ENCODE measurements at places on chromosomes 16 and 17.
A peak's percentile ranks its signal among the peaks of the same experiment; 100 is the strongest.

DNA sequence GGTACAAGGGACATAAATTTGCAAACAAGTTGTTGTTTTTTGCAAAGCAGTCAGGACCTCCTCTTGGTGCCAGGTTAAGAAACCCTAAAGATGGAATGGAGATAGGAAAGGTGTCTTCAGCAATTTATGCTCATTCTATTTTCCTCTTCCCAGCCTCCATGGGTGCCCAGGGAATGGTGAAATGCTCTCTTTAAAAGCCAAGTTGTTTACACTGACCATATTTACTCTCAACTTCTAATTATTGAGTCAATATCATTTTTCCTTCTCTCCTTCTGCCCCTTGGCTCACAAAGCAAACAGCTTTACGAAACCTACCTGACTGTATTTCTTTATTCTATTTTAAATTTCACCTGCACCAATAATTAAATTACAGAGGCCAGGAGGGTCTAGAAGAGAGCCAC, 138.5 kb upstream of the IRX3 start:
- DNase-seq, result no peak

DNA sequence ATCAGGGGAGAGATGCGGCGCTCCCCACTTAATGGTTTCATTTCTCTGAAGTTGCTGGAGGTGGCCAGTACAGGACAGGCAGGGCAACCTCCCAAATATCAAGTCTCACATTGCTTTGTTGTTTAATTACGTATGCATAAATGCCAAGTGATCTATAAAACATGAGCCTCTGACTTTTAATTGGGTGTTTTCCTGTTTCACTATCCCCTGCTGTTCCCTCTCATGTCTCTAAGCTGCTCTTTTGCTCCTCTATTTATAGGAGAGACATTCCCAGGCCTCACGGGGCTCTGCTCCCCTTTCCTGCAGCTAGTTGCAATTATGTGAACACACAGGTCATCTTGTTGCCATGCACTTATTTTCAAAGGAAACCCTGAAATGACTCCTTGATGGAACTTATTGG, 1173.5 kb upstream of the GOT2 start:
- DNase-seq, result no peak

DNA sequence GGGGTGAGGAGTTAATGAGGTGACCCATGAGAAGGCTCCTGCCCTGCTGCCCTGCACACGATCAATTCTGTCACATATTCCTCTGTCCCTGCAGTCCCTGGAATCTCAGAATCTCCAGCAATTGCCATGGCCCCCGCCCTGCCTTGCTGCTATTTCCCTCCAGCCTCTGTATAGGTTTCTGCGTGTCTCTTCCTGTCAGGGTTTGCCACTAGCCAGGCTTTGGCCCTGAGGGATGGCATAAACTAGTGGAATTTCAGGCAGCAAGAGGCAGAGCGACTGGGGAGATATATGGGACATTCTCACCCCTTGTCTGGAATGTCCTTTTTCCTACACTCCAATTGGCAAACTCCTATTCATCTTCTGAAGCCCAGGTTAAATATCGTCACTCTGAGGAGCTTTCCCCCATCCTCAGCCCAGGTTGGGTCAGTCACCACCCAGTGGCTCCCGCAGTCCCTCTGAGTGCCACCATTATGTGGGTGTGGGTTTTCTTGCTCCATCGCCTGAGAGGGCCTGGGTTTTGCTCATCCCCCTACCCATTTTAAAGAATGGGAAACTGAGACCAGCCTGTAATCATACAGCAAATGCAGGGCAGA, 15.5 kb upstream of the NATD1 start:
- DNase-seq, result no peak

DNA sequence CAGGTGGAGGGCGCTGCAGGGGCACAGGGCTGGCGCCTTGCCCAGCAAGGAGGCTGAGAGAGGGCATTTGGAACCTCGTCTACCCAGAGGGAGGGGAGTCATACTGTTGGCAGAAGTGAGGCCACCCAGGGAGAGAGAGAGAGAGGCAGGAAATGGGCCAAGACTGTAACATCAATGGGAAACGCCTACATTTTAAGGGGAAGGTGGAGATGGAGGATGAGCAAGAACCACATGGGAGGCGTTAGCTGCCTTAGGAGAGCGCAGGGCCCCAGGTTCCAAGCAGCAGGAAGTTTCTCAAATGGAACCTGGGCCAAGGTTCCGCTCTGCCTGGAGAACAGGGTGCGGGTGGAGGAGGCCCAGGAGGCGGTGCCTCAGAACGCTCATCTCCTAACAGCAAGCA, 2.7 kb upstream of the WFDC1 start:
- DNase-seq, result no peak

DNA sequence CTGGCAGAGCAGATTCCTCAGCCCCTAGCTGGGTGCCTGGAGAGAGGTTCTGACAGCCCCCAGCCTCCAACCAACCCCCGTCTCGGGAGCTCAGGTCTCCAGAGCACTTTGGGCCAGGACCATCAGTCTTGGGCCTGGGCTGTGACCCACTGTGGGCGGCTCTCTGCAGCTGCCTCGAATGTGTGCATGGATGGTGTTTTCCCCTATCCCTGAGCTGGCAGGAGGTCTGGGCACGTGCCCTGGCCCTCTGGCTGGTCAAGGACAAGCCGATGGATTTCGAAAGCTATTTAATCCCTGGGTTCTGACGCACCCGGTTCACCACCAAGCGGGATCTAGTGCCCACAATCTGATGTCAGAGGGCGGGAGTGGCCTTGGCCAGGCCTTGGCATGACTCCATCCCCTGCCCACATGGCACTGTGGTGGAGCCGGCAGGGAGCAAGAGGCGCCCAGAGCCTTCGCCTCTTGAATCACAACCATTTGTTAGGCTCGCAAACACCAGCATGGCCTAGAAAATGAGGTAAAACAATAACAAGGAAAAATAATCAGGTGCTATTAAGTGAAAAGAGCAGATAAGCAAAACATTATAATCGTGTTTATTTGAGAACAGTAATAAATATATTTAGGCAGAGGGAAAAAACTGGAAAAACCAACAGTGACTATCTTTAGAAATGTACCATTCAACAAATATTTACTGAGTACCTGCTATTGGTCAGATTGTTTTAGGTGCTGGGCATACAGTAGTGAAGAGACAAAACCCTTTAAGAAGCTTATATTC, 69.3 kb upstream of the TOB1 start:
- DNase-seq, result peak; percentile 60

GRCh38 chr16:22886927-22887326, 73.0 kb downstream of the HS3ST2 start:
- no peak for DNase-seq

DNA sequence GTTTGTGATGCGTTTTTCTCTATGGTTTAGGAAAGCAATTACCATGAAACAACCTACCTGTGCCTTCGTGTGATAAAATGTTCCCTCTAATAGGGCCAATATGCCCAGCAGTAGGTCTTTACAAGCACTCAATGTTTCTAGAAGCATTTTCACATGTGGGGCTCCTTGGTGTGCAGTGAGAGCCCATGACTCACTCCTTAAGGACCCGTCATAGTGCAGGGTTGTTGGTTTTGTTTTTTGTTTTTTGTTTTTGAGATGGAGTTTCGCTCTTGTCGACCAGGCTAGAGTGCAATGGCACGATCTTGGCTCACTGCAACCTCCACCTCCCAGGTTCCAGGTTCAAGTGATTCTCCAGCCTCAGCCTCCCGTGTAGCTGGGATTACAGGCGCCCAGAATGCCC, 31.1 kb upstream of the ZFP90 start:
- DNase-seq, result no peak

- no peak for DNase-seq
Measured at GRCh38 chr17:56108811-56109284, 44.4 kb upstream of the ANKFN1 start.
